ENCODE measurements at places on chromosomes 2 and 18.

DNA sequence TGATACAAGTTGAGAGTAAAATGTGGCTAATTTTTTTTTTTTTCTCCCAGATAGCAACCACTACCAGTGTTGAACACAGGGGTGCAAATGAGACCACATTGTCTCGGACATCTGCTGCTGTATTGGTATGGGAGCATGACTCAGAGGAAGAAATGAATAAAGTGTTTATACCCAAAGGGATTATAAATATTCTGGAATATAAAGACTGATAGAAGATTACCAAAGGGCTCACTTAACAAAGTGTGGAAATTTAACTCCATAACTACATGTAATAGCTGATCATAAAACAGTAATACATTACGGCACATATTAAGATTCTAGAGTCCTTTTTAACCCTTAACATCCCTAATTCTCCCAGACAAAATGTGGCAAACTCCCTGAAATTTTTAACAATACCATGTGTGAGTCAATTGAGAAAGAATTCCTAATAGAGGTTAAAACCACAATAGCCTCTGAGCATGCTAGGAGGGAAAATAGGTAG is 1023.0 kb upstream of the ACVR2A start:
- DNase-seq, result no peak

DNA sequence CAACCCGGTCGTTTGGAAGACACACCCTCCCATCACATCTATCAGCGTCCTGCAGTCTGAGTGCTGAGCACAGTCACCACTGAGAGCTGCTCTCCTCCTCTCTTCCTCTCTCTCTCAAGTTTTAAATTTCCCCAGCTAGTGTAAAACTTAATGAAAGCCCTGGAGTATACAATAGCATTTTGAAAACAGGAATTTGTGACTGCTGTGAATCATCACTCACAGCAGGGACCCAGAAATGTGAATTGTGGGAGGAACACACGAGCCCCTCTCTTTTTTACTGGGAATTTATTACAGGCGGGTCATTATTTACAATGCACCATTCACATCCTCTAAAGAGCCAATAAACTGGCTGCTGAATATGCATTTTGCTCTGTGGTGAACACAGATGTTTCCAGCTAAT is 185.0 kb upstream of the SMIM21 start:
- DNase-seq, result no peak

DNA sequence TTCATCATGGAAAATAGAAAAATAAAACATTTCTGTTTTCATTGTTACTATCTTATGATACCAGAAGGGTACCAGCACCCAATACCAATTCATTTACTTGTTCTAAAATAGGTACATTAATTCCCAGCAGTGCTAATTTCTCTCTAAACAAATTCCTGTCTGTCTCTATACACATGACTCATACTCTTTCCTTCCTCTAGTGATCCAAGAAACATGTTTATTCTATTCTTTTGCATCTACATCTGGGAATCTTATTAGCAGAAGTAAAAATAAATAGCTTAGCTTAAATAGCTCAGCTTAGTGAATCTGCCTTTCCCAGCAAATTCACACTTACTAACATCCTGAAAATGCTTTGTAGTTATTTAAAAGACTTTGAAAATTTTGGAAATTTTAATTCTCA is 84.5 kb upstream of the MAPRE2 start:
- no peak for DNase-seq

DNA sequence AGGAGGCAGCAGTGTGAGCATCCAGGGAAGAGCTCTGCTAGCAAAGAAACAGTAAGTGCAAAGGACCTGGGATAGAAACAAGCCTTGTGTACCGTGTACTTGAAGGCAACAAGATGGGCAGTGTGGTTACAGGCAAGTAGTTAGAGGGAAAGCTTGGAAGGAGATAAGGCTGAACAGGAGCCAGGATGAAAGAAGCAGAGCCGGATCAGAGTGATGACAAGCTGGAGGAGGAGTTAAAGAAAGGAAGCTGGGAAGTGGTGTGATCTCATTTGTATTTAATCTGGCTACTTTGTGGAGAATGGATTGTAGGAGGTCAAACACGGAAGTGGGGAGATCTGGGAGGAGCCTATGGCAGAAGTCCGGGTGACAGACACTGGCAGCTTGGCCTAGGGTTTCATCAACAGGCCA is 44.7 kb upstream of the VPS54 start:
- DNase-seq, result no peak

DNA sequence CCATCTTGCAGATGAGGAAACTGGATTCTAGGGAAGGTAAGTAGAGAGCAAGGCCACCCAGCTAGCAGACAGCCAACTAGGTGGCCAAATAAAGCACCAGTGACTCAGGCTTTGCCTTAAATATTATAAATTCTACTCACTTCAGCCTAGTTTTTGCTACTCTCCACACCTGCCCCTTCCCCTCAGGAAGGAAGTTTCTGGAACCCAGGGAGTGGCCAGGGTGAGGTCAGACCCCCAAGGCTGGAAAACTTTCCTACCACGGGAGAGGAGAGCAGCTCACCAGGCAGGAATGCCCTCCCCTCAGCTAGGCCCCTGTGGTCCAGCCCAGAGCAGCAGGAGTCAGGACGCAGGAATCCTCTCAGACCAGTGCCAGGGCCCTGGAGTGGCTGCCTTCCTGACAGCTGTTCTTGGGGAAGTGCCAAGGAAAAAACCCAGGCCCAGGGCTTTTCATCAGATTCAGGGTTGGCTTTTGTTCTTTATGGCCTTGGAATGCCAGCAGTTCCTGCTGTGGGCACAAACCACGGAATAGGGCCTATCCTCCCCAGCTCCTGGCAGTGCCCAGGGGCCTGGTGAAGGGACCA is 5.1 kb upstream of the PAX8 start:
- DNase-seq, result no peak

- DNase-seq, result no peak
Observed at GRCh38 chr18:33576999-33577646, 896 bp upstream of the ASXL3 start.

- DNase-seq, result no peak
Observed at GRCh38 chr2:75603477-75603876, 42.7 kb upstream of the EVA1A start.

DNA sequence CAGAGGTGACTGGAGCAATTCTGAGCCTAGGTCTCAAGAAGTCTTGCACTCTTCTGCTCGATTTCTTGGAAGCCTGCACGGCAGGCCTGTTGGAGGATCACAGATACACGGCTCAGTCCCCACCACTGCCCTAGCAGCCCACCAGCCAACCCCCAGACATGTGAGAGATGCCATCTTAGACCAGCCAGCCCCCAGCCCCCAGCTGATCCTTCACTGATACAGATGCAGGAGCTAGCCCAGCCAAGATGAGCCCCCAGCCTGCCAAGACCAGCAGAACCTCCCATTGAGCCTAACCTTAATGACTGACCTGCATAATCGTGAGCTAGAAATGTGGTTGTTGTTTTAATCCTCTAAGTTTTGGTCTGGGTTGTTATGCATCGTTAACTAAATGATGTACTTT is 47.5 kb downstream of the INHBB start:
- peak; percentile 3 for DNase-seq

DNA sequence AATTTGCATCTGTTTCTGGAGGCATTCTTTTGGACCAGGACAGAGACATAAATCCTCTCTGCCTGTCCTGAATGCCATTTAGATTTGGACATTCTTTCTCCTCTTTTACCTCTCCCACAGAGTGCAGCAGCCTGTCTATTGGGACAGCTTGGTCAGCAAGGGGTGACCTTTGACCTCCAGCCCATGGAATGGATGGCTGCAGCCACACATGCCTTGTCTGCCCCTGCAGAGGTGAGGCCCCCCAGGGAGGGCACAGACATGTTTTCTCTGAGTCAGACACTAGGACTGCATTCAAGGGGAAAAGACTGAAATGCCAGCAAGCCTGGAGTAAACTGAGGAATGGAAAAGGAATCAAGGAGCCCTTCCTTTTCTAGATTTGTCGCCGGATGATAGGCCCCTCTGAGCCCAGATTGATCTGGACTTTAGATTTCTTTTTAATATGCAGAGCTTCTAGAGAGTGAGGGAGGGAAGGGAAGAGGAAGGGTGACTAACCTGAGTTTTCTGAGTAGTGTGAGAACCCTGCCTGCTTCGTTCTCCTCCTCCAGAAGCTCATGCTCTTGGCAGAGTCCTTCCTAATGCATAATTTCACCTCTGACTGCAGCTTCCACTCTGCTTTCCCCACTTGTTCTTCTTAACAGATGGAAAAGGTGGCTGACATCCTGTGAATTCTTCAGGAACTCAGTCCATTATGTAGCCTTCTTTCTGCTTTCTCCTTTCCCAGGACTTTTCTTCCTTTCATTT is 16.1 kb upstream of the TTLL4 start:
- DNase-seq, result no peak

DNA sequence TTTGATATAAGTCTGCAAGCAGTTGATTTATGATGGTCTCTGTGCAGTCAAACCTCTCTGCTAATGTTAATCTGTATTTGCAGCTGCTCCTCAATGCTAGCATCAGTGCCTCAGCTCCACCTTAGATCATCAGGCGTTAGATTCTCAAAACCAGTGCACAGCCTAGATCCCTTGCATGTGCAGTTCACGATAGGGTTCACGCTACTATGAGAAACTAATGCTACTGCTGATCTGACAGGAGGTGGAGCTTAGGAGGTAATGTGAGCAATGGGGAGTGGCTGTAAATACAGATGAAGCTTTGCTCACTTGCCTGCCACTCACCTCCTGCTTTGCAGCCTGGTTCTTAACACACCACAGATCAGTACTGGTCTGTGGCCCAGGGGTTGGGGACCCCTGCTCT is 18.4 kb downstream of the RBKS start:
- DNase-seq, result no peak

DNA sequence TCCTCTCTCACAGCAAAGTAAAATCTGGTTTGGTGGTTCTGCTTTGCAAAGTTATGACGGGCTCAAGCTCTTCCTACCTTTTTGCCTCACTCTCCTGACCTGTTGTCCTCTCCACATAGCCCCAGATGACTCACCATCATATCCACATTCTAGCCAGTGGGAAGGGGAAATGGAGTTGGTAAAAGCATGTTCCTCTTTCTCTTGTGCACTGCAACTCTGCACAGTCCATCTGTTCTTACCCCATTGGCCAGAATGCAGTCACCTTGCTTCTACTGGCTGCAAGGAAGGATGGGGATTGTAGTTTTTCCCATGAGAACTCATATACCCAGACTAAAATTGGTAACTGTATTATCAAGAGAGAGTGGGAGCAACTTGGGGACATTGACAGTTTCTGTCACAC is 50.4 kb upstream of the SMIM21 start:
- no peak for DNase-seq

- DNase-seq, result no peak
Observed at GRCh38 chr2:152560166-152560565, 157.1 kb downstream of the PRPF40A start.

- no peak for DNase-seq
Observed at GRCh38 chr2:76563730-76564129, 853.0 kb upstream of the GCFC2 start.

GRCh38 chr2:101109451-101110118 is 41.6 kb downstream of the TBC1D8 start:
- DNase-seq, result no peak

GRCh38 chr18:25974630-25975077 is 115.8 kb downstream of the SS18 start:
- DNase-seq, result no peak

GRCh38 chr2:222322236-222322635 is 23.4 kb upstream of the PAX3 start:
- DNase-seq, result no peak

- no peak for DNase-seq
Observed at GRCh38 chr2:168392024-168392423, 64.0 kb upstream of the CERS6 start.

Measured in activated T-cell treated with anti-CD3 and anti-CD28 coated beads, Interleukin-2, amount 50 U/mL, for 48 hours (primary cell).